T47D (cell line): ENCODE measurements at places on chromosomes 16 and 17.

- DNase-seq: no peak
These were observed 125.5 kb upstream of the KCNJ16 start for GRCh38 chr17:69949496-69949895.

- DNase-seq: no peak
These were observed 178.9 kb upstream of the SOX9 start for GRCh38 chr17:71941920-71942319.

GRCh38 chr17:10292057-10292937 is 80.5 kb downstream of the MYH13 start:
- no peak for DNase-seq

DNA sequence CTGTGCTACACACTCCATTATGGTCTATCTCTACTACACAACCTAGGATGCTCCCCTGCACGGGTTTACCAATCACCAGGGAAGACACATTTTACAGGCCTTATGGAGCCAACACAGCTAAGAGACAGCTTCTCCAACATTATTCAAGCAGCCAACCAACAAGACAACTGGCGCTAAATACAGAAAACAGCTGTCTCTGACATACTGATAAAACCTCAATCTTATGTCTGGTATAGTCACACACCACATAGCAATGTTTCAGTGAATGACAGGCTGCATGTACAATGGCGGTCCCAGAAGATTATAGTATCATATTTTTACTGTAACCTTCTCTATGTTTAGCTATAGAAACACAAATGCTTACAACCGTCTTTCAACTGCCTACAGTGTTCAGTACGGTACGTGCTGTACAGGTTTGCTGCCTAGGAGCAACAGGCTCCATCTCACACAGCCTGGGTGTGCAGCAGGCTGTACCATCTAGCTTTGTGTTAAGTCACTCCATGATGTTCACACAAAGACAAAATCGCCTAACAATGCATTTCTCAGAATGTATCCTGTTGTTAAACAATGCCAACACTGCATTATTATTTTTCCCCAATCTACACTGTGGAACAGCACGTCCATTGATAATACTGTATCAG is 10.9 kb downstream of the USP22 start:
- DNase-seq: no peak

GRCh38 chr16:14364386-14365199 is 265.5 kb downstream of the PARN start:
- peak; percentile 76 for DNase-seq

- DNase-seq: peak; percentile 90
These were observed 2.1 kb downstream of the DHRS11 start for GRCh38 chr17:36593656-36594316.

DNA sequence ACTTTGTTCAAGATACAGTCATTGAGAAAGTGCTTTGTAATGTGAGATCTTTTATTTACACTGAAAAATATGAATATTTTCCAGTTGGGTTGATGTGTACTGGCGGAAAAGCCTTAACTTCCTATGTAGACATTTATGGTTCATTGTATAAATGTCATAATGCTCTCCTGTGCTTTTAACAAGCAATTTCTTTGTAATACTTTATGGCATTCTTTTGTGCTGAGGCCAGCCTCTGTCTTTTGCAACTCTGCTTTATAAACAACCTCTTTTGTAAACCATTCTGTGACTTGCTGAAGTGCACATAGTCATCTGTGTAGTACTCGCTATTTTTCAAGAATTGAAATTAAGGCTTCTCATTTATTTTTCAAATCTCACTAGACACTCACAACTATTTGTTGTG is 291.2 kb downstream of the CDH11 start:
- no peak for DNase-seq

DNA sequence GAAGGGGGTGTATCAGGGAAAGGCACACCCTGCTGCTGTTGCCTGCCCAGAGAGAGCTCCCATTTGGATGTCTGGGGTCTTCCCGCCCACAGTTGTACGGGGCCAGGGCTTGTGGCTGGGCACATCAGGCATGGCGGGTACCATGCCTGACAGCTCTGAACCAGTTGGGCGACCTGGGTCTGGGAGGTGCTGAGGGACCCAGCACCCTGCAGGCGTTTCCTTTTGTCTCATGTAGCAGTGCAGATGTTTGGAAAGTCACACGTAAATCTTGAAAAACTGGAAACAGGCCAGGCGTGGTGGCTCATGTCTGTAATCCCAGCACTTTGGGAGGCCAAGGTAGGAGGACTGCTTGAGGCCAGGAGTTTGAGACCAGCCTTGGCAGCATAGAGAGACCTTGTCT is 8.4 kb upstream of the JPT2 start:
- DNase-seq: no peak

- DNase-seq: no peak
These were observed 121.3 kb upstream of the PLCG2 start for GRCh38 chr16:81657781-81658180.

GRCh38 chr17:70863436-70864248 is 694.3 kb downstream of the KCNJ2 start:
- DNase-seq: no peak

GRCh38 chr17:4759776-4760236 is 11.9 kb upstream of the TM4SF5 start:
- DNase-seq: no peak

DNA sequence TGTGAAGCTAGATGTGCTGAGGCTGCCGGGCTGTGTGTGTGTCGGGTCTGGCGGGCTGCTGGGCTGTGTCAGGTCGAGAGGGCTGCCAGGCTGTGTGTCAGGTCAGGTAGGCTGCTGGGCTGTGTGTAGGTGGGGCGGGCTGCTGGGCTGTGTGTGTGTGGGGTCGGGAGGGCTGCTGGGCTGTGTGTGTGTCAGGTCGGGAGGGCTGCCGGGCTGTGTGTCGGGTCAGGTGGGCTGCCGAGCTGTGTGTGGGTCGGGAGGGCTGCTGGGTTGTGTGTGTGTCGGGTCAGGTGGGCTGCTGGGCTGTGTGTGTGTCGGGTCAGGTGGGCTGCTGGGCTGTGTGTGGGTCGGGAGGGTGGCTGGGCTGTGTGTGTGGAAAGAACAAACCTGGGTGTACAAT is 8.6 kb downstream of the WDR45B start:
- DNase-seq: no peak

DNA sequence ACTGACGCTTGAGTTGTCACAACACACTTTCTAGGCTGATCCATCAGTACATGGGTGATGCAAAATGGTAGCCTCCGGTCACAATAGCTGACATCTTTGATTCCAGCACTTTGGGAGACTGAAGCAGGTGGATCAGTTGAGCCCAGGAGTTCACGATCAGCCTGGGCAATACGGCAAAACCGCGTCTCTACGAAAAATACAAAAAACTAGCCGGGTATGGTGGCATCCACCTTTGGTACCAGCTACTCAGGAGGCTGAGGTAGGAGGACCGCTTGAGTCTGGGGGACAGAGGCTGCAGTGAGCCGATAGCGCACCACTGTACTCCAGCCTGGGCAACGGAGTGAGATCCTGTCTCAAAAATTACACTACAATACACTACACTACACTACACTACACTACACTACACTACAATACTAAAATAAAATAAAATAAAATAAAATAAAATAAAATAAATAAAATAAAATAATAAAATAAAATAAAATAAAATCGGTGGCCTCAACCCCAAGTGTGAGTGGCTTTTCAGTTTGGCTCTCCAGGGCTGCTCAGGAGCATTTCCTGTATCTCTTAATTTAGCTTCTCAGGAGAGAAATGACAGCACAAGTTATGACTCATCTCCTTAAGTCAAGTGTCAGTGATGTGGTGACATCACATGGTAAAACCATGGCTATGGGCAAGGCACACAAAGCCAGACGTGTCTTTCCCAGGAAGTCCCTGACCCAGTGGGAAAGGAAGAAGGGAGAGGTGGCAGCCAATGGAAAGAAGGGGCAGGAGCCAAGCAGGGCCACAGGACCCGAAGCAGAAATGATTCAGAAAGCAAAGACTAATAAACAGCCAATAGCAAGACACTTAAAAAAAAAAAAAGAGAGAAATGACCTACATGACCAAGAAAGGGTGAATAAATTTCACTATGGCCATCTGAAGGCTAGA is 75.3 kb upstream of the TBC1D3K start:
- no peak for DNase-seq

GRCh38 chr16:1181404-1182315 is 28.8 kb downstream of the CACNA1H start:
- DNase-seq: no peak

- DNase-seq: no peak
These were observed 61.8 kb upstream of the ENDOV start for GRCh38 chr17:80352991-80353665.

DNA sequence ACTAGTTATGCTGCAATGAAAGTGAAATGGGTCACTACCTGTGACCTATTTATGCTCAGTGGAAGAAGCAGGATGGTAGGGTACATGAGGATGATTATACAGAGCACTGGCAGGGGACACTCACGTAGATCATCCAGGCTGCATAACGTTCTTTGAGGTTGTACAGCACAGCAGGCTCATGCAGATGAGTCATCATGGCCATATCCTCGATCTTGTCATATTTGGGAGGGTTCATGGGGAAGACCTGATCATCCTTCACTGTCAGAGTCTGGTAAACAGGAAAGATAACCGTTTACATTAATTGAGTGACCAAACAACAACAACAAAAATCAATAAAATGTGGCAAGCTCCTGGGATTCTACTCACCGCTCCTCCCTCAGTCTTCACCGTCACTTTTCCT is 2.1 kb downstream of the MYH2 start:
- DNase-seq: no peak

DNA sequence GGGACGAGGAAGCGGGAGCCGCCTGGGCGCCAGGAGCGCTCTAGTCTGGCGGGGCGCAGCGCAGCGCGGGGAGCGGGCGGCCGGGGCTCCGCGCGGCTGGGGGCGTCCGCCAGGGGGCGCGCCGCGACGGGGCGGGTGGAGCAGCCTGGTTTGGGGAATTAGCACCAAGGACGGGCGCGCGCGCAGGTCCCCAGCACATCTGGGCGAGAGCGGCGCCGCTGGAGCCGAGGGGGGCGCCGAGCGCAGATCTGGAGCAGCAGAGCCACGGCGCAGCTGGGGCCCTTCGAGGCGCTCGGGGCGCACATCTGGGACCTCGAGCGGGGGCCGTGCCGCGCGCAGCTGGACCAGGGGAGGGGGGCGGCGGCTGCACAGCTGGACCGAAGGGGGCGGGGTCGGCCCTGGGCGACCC is at the start of gene NXPH3:
TSS of gene NXPH3 (plus strand) at position 193 of the 409 bp plus-strand sequence. CDS start 349 bp downstream, outside the sequence.
- DNase-seq: peak; percentile 85

DNA sequence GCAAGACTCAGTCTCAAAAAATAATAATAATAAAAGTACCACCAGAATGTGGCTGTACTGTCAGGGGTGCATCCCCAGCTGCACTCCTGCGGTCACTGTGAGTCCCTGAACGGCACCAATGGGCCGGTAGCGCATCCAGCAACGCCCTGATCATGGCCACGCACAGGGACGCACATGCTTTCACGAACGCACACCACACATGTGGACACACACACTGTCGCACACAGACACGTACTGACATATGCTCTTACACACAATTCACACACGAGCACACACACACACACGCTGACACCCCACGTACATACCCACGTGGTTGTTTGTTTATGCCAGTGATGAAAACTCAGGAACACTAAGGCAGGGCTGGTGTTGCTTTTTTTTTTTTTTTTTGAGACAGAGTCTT is 21.8 kb downstream of the DOC2B start:
- DNase-seq: no peak
